ENCODE measurements at places on chromosomes 16 and 17.
A peak's percentile ranks its signal among the peaks of the same experiment; 100 is the strongest.

DNA sequence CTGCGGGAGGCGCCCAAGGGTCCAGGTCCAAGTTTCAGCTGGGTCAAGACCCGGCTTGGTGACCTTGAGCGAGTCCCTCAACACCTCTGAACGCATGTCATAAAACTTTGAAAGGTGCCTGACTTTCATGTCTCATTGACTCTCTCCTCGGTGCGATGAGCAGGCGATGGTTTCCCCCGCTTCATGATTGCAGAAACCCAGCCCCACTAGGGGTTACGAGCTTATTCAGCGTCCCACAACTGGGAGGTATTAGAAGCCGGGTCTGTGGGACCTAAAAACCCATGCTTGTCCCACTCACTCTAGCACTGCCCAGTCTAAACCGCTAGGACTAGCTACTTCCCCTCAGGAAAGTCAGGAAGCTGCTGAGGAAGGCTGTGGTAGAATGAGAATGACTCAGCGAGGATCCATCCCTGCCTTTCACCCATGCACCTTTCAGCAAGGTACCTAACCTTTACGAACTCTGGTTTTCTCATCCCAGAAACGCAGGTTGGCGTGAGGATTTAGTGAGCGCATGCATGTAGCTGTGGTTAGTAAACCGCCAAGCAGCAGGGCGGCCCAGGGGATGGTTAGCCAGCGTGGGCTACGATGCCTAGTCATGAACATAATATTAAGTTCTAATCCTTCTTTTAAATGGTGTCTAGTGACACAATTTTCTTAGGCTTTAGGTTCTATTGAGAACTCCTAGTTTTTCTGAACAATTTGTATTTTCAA lies 26.2 kb upstream of the RFFL start:
- no peak for DNase-seq

DNA sequence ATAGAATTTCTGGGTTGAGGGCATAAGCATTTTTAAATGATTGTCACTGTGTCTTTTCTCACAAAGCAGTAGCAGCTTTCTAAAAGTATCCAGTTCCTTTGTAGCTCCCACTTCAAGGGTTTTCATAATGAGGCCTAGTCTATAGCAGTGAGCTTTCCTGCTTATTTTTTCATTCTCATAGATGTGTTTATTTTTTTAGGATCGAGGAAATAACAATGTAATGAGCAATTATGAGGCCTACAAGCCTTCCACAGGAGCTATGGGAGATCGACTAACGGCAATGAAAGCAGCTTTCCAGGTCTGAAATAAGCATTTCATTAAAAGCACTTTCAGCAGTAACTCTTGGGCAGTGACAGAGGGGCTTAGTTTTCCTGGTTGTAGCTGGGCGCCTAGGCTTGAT lies 10.6 kb upstream of the PSMC5 start:
- no peak for DNase-seq

- peak; percentile 39 for DNase-seq
These were observed 72.4 kb downstream of the RPH3AL start for GRCh38 chr17:280216-280615.

DNA sequence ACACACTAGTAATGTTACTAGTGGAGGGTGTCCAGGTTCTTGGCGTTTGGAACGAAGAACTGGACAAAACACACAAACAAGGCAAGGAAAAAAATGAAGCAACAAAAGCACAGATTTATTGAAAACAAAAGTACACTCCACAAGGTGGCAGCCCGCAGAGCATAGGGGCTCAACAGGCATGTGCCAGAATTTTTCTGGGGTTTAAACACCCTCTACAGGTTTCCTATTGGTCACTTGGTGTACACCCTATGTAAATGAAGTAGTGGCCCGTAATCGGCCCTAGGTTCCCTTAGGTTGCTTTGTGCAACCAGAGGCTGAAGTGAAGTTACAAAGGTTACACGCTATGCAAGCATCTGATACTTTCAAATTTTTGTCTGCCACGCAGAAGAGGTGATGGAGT lies 8.1 kb downstream of the OR2C1 start:
- no peak for DNase-seq

DNA sequence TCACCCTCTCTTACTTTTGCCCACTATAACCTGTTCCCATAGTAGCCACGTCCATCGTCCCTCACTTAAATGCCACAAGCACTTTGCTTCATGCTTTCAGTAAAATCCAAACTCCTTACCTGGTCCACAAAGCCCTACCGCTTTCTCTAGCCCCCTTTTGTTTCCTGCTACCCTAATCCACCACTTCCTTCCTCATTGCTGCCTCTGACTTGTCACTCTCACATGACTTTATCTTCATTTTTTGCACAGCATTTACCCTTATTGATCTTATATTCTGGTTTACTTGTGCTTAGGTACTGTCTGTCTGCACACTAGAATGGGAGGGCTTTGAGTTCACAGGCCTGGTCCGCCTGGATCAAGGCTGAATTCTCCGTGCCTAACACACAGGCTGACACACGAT lies 340.0 kb downstream of the XYLT1 start:
- no peak for DNase-seq

DNA sequence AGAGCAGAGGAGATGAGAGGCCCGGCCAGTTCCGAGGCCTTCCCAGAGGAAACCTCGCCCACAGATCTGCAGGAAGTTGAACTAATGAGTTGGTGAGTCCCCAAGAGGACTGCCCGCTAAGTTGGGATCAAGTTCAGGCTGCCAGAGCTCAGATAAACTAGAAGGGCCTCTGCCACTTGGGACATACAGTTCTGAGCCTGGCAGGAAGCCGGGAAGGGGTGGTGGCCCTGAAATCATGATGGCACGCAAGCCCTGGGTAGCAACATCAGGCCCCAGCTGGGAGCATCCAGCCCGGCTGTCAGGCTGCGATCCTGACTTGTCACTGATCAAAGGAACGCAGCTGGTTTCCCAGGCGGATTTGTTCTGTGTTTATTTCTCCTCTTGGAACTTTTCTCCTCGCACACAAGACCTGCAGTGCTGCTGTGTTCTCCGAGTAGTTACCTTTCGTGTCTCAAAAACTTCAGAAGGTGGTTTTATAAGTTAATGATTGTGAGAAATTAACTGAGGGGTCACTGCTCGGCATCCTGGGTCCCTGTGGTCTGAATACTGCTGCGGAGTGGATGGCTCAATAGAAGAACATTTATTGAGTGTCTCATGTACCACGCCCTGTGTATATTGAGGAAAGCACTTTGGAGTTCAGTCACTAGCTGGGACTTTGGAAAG lies 8.0 kb upstream of the WFDC1 start:
- no peak for DNase-seq

GRCh38 chr16:84614623-84614967 lies 3.3 kb downstream of the COTL1 start:
- no peak for DNase-seq

DNA sequence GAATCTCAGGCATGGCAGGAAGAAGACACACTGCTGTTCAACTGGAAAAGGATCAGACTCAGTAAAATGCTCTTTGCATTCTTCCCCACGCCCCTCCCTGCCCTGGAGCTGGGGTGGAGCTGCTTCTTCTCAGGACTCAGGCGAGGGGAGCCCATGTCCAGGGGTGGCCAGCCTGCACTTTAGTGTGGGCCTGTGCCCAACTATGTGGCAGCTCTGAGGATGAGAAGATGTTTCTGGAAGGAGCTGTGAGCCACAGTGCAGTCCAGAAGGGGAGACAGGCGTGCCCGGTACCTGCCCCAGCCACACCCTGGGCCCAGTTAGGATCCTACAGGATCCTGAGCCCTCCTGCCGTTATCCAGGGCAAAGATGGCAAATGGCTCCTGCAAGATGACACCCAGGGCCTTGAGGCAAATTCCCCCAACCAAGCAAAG lies 120.3 kb downstream of the ANKRD11 start:
- DNase-seq = no peak

GRCh38 chr16:3457434-3458252 lies 14.2 kb downstream of the NAA60 start:
- DNase-seq = peak; percentile 96

DNA sequence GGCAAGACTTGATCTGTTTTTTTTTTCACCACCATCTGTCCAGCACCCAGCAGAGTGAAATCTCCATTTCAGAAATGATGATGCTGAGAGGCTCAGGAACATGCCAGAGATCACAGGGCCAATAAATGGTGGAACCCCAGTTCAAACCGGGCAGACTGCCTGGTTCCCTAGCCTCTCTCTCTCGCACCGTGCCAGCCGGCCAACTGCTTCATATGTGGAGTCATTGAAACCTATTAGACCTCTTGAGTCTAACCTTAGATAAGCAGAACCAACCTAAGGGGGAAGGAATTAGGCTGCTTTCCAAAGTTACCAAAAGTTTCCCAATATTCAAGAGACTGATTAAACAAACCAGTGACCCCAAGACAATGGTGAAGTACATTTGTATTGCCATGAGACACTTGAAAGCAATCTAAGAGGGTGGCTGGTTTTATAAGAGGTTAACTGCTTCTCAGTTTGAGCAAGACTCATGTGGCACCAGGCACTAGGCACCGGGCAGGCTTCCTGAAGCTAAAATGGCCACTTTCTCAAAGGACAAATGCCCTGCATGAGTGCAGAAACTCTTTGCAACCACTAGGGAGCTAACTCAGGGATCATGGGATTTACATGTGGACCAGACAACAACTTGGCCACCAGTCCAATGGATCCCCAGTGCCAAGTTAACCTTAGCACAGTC lies 18.4 kb downstream of the TOX3 start:
- no peak for DNase-seq

DNA sequence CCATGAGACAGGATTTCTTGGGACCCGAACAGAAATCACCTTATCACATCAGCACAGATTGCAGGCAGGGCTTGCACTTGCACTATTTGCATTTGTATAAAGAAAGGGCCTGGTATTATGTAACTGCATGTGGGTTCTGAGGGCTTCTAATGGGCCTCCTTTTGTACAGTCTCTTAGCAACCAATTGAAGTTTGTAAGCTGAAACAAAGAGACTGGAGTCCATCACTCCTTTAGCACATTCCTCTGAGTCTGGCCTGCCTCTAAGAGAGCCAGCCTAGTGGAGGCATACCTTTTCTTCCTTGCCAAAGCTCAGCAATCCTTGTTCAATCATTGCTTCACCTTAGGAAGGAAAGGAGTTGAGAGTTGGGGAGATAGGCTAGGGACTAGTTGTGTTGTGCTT lies 387.1 kb downstream of the XYLT1 start:
- no peak for DNase-seq

DNA sequence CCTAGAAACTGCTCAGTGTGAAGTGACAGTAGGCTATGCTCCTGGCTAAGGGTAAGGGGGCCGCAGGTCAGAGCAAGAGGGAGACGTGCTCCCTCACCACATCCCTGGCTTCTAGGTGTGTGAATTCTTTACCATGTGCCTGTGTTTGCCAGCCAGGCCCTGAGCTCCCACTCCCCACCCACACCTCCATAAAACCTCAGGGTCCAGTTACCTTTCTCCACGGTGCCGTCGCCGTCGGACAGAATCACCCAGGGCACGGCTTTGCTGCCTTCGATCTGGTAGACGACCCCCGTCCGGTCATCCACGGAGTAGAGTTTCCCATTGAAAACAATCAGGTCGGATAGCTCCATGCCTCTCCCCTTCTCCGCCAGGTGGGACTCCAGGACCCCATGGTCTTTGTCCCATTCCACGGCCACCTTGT lies 12.8 kb downstream of the CANT1 start:
- no peak for DNase-seq

DNA sequence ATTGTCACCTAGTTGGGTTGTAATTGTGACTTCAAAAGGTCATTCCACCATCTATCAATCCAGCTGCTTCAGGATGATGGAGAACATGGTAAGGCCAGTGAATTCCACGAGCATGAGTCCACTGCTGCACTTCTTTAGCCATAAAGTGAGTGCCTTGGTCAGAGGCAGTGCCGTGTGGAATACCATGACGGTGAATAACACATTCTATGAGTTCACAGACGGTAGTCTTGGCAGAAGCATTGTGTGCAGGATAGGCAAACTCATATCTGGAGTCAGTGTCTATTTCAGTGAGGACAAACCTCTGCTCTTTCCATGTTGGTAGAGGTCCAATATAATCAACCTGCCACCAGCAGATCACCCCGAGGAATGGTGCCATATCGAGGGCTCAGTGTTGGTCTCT lies 650.9 kb downstream of the KCNJ2 start:
- DNase-seq = no peak

DNA sequence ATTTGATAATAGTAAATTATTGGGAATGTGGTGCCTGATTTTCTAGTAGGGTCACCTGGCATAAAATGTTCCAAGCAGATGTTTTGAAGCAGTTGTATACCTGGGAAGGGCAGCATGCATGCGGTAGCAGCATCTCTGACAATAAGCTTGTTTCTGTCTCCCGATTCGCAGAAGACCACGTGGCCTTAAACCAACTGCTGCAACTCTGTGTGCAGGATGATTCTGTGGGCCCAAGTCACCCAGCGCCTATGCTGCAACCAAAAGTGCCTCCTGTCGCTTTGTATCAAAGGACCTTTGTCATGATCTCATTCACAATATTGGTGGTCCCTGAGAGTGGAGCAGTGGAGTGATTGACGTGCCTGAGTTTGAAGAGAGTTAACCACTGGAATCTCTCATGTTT lies 8.1 kb downstream of the NDEL1 start:
- DNase-seq = no peak

GRCh38 chr17:835263-835662 lies 53.1 kb downstream of the MRM3 start:
- DNase-seq = no peak

- no peak for DNase-seq
These were observed 29.4 kb upstream of the BAHCC1 start for GRCh38 chr17:81365601-81366585.

GRCh38 chr16:87077750-87078127 lies 239.5 kb downstream of the C16orf95 start:
- DNase-seq = peak; percentile 56

DNA sequence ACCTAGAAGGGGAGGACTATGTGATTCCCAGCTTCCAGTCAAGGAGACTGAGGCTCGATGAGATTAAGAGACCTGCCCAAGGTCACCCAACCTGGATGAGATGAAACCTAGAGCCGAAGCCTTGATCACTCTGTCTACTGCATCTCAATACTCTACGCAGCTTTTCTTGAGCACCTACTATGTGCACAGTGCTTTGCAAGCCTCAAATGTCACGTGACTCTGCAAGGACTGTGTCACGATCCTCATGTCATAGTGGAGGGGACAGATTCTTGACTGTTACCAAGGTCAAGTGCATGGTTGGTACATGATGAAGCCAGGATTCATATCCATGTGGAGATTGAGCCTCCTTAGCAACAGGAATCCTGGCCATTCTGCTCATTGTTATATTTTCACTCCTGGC lies 14.7 kb downstream of the BCO1 start:
- no peak for DNase-seq

- no peak for DNase-seq
These were observed 47.2 kb downstream of the HOXB1 start for GRCh38 chr17:48483471-48484131.

Data from type B pancreatic cell (in vitro differentiated cells).